ENCODE measurements at places on chromosomes 16 and 17.
A peak's percentile ranks its signal among the peaks of the same experiment; 100 is the strongest.

DNA sequence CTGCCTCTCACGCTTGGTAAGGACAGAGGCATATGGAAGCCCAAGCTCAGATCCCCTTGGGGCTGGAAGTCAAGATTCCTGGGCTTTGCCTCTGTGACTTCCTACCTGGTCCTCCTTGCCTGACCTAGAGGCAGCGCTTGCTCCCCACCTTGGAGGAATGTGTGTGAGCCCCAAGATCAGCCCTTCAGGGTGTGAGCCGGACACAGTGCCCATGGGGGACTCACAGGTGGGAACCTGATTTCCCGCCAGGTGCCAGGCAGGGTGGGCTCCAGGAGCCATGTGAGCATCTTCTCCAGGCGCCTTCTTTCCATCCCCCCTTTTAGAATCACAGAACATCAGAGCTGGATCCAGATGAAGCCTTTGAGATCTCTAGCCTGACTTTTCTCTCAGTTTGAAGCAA lies 10.2 kb downstream of the CD300LG start:
- DNase-seq, result no peak

DNA sequence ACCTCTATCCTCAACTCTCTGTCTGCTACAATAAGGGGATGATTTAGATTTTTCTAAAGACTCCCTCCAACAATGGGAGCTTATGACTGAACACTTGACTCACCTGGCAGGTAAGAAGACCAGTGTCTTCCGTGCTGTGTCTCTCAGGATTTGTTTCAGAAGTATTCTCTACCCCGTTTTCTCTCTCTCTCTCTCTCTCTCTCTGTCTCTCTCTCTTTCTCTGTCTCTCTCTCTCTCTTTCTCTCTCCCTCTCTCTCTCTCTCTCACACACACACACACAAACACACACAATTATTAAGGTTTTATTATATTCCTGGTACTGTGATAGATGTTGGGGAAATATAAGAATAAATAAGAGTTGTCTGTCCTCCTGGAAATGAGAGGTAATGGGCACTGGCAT lies 263.9 kb downstream of the TOX3 start:
- no peak for DNase-seq

DNA sequence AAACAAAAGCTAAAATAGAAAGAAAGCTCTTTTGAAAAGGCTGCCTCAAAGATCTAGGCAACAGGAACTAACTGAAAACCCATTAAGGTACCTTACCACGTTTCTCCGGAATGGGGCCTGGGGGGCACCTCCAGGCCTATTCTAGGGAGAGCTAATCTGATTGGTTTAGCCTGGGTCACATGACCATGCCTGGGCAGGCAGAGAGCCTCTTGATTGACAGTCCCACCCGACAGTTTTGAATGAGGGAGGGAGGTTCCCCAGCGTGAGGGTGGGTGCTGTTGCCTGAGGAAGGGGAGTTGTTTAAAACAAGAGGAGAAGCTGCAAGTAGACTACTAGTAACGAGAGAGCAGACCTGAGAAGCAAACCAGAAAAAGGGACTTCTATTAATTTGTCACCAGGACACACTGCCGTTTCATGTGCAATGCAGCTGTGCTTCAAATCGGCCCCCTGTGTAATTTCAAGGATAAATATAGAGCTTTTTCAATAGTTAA lies 143.4 kb upstream of the HS3ST2 start:
- DNase-seq, result peak; percentile 33

DNA sequence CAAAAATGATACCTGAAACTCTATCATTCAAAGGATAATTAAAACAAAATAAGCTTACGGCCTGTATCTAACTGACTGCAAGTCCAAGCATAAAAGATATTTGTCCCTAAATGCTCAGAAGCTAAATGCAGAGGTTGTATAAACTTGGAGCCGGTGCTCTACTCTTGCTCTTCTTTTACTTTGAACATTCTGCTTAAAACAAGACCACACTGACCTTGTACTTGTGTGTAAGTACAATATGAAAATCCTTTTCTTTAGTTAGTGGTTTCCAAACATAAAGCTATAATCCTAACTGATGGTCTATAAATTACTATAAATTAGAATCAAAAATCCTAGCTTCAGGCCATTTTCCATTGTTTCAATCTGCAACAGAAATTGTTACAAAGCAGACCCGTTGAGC lies 74.6 kb downstream of the SPAG9 start:
- DNase-seq, result no peak

Data from hematopoietic multipotent progenitor cell treated with erythropoietin and hydrocortisone succinate and interleukin-3 and kit ligand, for 17 days (in vitro differentiated cells).